ENCODE measurements at places on chromosomes 2 and 18. TPM values are rescaled to one million over a fixed set of nuclear protein-coding genes. Genes with fewer than 3 reads are reported as not detected.

The TTC39C gene
- 18.0 TPM for total RNA-seq

The ANKRD23 gene
- 2.3 TPM for total RNA-seq

The TUBA4B gene
- total RNA-seq = not detected

The MAL gene
- total RNA-seq = not detected

The CERKL gene
- 0.13 TPM for total RNA-seq

The TRABD2A gene
- 13.4 TPM for total RNA-seq
